ENCODE measurements at places on chromosomes 3 and 15. TPM values are rescaled to one million over a fixed set of nuclear protein-coding genes. Genes with fewer than 3 reads are reported as not detected.

SLC51B gene
- total RNA-seq, result not detected

TMEM158 gene
- 40.4 TPM for total RNA-seq

RBP2 gene
- not detected for total RNA-seq

CADM2 gene
- 0.15 TPM for total RNA-seq

ITPKA gene
- total RNA-seq, result 15.6 TPM

DNAJB11 gene
- 44.4 TPM for total RNA-seq

ITIH3 gene
- not detected for total RNA-seq
